CD4-positive, alpha-beta T cell treated with Interleukin-4 for 4 hours (primary cell): ENCODE measurements at places on chromosomes 6 and 20.

- no peak for DNase-seq
These were observed 109.1 kb downstream of the LY86 start for GRCh38 chr6:6697620-6698019.

DNA sequence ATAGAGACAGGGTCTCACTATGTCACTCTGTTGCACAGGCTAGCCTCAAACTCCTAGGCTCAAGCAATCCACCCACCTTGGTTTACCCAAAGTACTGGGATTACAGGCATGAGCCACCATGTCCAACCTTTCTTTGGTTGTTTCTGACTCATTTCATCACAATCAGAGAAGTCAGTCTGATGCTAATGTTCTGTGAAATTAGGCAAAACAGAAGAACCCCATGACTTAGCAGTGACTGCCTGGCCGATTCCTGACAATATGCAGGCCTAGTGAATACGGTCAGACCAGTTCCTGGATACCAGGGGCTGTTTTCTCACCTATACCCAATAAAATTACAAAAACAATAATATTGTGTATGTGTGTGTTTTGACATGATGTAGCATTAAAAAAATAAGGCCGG lies 58.8 kb upstream of the BTN3A2 start:
- no peak for DNase-seq

DNA sequence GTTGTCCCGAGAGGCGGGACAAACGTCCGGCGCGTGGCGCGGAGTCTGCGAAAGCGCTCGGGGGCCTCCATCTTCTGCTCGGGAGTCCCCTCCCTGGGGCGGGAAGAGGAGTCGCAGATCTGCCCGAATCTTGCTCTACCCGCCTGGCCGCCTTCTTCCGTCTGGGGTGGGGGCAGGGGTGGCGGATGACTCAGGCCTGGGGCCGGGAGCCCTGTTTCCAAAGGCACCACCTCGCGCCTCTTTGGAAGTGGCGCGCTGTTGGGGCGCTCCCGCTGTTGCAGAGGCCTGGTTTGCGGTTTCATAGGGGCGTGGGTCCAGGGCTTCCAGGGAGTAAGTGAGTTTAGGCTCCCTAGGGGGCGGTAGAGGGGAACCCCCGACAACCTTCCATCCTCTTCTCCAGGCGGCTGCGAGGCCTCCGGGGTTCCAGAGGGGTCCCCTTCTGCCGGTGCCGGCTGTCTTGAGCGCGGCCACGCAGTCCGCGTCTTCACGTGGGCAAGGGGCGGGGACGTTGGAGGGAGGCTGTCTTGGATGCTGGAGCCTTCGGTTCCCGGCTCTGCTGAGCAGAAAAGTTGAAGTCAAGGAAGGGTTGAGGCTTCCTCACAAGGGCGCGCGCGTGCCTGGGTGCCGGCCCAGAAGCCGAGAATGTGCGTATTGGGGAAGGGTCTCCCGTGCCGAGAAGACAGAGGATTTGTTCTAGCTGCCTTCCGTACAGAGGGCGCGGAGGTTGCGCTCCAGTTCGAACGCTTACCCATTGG lies 2.6 kb upstream of the TFAP2C start:
- DNase-seq: no peak

DNA sequence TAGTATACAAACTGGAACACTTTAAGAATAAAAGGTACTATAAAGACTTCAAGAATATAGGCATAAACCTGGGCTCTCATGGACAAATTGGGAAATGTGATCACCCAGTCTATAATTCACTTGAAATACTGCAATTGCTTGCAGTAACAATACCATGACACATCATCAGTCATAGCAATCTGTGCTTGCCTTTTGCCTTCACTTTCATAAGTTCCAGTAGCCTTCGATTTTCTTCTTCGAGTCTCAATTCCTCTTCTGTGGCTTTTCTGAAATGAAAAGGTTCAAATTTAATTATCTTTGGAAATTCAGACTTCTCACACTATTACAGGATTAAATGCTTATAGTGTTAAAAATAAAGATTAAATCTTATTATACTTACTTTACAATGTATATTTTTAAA lies 96.3 kb upstream of the ZBTB24 start:
- no peak for DNase-seq

DNA sequence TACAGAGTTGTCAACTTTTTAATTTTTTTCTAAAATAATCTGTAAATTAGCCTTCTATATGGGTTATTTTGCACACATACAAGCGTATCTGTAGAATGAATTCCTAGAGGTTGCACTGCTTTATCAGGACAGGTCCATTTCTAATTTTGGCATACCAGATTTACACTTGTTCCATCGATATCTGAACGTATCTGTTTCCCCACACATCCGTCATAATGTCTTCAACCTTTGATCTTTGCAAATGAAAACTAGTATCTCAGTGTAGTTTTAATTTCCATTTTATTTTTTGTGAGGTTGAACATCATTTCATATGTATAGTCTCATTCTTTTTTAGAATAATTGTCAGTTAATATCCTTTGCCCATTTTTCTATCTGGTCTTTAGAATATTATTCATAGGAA lies 22.7 kb downstream of the SENP6 start:
- no peak for DNase-seq

DNA sequence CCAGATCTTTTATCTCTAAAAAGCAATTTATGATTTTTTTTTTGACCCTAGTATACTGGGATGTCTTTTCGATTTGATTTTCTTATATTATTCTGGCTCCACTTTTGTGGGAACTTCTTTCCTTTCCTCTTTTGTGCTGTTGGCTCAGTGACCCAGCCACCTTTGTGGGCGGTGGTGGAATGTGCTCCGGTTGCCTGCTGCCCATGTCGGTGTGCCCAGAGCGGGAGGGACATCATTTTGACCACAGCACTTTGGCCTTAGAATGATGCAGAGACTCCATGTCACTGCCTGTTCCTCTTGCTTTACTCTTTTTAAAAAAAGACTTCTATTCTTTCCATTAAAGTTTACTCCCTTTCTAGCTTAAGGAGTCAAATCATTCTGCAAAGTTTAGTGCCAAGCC lies 198.0 kb downstream of the FARS2 start:
- DNase-seq: no peak

DNA sequence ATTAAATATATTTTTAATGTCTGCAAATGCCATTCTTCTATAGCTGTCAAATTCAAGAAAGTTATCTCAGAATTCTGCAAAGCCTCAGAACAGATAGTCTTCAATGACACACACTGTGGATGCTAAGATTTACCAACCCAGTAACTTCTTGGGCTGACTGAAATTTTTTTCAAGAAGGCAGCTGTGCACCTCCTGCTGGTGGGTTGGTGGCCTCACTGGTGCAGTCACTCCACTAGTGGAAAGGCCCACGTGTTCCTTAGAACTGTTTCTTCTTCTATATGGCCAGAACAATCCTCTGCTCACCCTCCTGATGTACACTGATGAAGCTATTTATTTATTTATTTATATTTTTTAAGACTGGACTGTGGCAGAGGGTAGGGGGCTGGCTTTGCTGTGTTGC lies 28.1 kb upstream of the MTCL3 start:
- DNase-seq: no peak

GRCh38 chr6:8130399-8130798 lies 28.1 kb upstream of the EEF1E1 start:
- DNase-seq: no peak

- DNase-seq: peak; percentile 4
These were observed 245.3 kb downstream of the OGFRL1 start for GRCh38 chr6:71533939-71534379.
